ENCODE measurements at places on chromosomes 13 and 19.

DNA sequence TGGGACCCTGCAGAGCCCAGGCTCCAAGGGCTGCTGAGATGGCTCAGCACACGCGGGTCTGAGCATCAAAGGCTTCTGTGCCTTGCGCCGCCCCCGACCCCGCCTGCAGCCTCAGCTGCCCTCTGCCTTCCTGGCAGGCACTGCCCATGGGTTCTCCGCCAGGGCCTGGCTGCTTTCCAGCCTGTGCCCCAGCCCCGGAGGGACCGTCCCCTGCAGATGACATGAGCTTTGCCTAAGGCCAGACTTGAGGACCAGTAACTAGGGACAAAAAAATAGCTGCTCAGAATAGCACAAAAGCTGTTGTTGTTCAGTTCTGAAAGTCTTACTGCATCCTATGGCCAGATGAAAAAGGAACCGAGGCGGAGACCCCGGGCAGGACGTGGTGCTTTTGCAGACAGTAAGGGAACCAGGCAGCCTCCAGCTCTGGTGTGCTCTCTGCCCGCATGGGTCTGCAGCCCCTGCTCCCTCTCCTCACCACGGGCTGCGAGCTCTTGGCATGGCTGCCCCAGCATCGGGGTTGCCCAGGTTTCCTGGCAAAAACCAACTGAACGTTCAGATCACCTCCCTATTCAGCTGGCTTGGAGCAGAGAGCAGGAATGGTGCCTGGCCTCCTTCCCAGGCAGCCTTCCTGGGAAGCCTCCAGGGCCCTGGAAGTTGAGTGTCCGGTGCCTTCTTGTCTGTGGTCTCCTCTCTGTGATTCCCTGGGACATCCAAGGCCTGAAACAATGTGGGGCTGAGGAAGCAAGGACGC is 12.5 kb upstream of the CFAP97D2 start:
- DNase-seq: peak; percentile 82

GRCh38 chr13:98890186-98890585 is 87.7 kb downstream of the DOCK9 start:
- DNase-seq: peak; percentile 88

GRCh38 chr19:7506385-7507328 is 9.2 kb upstream of the ZNF358 start:
- DNase-seq: peak; percentile 29

DNA sequence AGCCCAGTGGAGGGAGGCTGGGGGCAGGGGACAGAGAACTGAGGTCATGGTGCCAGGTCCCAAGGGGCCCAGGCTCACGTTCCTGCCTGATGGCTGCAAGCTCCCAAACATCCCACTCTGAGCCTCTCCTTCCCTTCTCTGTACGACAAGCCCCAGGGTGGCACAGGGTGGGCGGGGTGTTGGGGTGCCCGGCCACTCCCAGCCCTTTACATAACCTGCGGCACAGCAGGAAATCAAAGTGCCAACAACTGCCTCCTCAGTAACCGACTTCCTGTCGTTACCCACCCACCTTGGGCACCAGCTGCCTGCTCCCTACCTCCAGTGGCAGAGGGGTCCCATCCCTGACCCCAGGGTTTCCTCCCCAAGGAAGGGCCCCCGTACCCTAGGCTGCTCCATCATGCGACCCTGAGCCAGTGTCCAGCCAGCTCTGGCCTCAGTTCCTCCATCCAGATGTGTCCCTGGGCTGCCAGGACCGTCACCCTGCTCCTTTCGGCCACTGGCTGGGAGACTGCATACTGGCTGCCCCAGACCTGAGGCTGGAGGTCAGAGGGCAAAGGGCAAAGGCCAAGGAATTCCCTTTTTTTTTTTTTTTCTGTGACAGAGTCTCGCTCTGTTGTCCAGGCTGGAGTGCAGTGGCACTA is 27.7 kb upstream of the NFIC start:
- no peak for DNase-seq

- no peak for DNase-seq
Measured at GRCh38 chr13:91904005-91904404, 505.6 kb downstream of the GPC5 start.

GRCh38 chr19:42132851-42133528 is 744 bp upstream of the POU2F2 start:
- DNase-seq: peak; percentile 39

DNA sequence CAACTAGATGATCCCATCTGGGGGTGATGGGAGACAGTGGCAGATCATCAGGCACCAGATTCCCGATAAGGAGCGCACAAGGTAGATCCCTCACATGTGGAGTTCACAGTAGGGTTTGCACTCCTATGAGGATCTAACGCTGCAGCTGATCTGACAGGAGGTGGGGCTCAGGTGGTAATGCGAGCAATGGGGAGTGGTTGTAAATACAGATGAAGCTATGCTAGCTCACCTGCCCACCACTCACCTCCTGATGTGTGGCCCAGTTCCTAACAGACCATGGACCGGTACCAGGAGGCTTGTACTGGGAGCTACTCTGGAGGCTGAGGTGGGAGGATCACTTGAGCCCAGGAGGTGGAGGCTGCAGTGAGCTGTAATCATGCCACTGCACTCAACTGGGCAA is 34.8 kb downstream of the VAV1 start:
- DNase-seq: no peak

- no peak for DNase-seq
Measured at GRCh38 chr13:22369840-22370239, 699.0 kb downstream of the FGF9 start.

GRCh38 chr19:13806728-13807127 is 11.5 kb downstream of the ZSWIM4 start:
- DNase-seq: no peak

- DNase-seq: no peak
Measured at GRCh38 chr13:91399189-91400062, 1.0 kb downstream of the GPC5 start.

DNA sequence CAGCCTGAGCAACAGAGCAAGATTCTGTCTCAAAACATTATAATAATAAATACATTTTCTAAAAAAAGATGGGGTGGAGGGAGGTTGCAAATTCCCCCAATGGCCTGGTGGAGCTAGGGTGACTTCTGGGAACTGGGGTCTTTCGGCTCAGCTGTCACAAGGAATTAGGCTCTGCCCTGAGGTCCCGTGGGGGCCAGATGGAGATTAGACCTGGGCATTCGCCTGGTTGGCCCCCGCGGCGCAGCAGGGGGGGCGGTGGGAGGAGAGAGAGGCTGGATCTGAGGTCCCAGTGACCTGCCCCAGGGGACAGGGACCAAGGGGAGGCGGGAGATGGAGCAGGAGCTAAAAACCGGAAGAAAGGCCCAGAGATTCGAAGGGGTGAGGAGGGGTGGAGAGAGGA is 14.8 kb downstream of the FUT6 start:
- no peak for DNase-seq

DNA sequence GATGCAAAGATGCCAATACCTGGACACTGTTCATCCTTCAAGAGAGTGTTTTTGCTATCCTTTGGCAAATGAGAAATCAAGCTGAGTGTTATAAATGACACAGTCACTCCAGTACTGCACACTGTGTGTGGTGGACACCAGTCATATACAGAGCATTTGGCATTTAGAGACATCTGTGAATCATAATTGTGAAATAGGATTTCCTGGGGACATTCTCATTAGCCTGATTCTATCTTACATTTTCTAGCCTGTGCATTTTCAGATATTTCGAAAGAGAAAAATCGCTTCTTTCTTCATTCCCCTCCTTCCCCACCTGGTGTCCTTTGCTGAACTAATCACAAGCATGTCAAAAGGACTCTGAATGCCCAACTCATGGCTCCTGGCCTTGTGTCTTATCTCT is 781.0 kb upstream of the ARGLU1 start:
- DNase-seq: no peak

- no peak for DNase-seq
Measured at GRCh38 chr19:15290166-15290565, 42.2 kb downstream of the BRD4 start.

GRCh38 chr19:44847144-44848035 is 1.3 kb downstream of the NECTIN2 start:
- DNase-seq: no peak

GRCh38 chr19:5134691-5135090 is 165.8 kb downstream of the KDM4B start:
- no peak for DNase-seq

DNA sequence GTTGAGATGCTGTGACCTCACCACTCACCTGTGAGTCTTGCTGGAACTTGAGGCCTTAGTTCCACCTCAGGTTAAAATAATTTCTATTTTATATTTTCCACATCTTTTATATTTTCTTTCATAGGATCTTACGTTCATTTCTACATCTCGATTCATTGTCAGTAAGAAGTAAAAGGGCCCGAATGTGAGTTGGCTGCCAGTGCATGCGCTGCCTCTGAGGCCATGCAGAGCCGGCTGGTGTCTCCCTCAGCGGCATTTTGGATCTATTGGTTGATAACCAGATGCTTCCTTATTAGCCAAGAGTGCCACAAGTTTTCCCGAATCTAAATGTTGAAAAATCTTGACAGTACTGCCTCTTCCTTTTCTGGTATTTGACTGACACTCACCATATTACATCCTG is 347.3 kb downstream of the TEX29 start:
- no peak for DNase-seq

DNA sequence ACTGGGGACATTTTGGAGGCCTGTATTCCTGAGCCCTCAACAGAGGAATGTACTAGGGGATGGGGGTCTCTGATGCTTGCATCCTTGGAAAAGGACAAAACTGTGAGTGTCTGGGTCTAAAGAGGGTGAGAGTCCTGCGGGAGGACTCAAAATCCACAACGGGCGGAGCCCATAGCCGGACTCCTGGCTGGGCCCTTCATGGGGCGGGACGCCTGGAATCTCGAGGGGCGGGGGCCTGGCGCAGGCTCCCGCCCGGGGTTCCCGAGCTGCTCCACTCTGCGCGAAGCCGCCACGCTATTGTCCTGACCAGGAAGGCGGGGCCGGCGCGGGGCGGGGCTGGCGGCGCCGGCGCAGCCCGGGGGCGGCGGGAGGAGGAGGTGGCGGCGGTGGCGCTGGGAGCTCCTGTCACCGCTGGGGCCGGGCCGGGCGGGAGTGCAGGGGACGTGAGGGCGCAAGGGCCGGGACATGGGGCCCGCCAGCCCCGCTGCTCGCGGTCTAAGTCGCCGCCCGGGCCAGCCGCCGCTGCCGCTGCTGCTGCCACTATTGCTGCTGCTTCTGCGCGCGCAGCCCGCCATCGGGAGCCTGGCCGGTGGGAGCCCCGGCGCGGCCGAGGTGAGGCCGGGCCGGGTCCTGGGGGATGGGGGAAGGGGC is at the start of gene APLP1:
APLP1 (plus strand) TSS at position 403 of the 651 bp plus-strand sequence; CDS start at position 466, 63 bp downstream.
- peak; percentile 91 for DNase-seq

GRCh38 chr13:95128045-95128643 is 173.1 kb downstream of the ABCC4 start:
- no peak for DNase-seq

GRCh38 chr19:406971-407510 is 1.9 kb downstream of the C2CD4C start:
- no peak for DNase-seq

Measured in pons (tissue), 1 donor.